ENCODE measurements at places on chromosomes 1 and 21.
A peak's percentile ranks its signal among the peaks of the same experiment; 100 is the strongest.

DNA sequence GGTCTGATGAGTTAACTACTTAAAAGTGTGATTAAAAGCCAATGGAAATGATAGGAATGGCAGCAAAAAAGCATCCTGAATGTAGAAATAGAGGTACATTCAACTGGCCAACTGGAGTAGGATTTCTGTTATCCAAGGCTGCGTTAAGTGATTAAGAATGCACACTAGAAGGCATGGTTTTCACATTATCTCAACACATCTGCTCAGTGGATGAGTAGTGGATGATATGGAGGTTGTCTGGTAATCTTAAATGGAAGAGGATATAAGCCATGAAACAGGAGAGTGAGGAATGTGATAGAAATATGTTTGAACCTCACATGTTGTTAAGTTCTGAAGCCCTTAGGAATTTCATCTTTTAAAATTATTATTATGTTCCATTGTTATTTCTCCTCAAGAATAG, 839.9 kb downstream of the USP25 start:
- no peak for DNase-seq

DNA sequence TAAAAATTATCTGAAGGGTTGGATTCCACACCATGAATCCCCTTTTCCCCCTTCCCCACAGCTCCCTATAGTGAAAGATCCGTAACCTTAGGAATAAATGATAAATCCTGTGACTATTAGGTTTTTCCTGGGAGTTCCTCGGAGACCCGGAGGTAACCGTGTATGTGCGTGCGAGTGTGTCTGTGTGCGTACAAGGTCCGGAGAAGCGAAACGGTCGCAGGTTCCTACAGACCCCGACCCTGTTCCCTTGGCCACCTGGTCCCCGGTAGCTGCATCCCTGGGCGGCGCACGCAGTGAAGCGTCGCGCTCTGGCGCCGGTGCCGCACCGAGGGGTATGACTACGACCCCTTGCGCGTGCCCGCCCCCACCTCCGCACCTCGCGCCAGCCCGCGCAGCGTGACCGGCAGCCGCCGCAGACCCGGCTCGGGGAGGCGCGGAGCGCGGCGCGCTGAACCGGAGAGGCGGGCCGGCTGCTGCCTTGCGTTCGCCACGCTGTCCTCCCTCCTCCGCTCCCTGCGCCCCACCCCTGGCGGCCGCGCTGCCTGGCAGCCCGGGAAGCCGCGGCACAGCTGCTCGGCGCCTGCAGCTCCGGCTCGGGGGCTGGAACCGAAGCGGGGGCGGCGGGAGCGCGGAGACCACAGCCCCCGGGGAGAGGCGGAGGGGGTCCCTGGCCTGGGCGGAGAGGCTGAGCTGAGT, at the start of gene AK5:
Gene AK5, plus strand, starts transcription at position 529 of the 696 bp plus-strand sequence. CDS start 295 bp downstream, outside the sequence.
- no peak for DNase-seq

GRCh38 chr1:179230251-179230650, 774 bp upstream of the ABL2 start:
- no peak for DNase-seq

GRCh38 chr21:15687208-15687607, 42.6 kb upstream of the USP25 start:
- no peak for DNase-seq

DNA sequence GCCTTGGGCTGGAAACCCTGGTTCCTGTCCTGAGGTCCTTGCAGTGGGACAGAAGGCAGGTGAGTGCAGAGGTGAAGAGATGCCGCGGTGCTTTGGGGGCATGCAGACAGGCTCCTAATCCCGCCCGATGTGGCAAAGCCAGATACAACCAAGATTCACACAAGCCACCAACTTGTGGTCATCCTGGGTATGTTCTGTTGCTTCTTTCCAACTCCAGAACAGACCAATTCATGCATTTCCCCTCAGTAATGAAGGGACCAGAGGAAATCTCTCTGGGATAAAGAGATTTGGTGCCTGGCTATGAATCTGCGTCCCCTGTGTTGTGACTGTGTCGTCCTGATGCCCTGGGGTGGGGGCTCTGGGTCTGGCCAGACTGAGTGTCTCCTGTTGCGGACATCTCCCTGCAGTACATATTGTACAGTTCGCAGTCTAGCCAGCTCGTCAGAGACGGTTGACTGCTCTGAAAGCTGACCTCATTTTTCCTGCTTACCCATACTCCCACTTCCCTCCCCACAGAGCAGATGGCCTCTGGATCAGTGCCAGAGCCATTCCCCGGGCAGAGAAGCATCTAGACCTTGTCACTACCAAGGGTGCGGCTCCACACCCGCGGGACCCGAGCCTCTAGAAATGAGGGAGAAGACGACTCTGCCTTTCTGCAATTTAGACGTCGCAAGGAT, 216.3 kb downstream of the KIF26B start:
- peak; percentile 15 for DNase-seq

- no peak for DNase-seq
Observed at GRCh38 chr1:14767075-14767474, 168.6 kb downstream of the KAZN start.

- DNase-seq = no peak
Observed at GRCh38 chr1:108049178-108049819, 84.3 kb upstream of the VAV3 start.

DNA sequence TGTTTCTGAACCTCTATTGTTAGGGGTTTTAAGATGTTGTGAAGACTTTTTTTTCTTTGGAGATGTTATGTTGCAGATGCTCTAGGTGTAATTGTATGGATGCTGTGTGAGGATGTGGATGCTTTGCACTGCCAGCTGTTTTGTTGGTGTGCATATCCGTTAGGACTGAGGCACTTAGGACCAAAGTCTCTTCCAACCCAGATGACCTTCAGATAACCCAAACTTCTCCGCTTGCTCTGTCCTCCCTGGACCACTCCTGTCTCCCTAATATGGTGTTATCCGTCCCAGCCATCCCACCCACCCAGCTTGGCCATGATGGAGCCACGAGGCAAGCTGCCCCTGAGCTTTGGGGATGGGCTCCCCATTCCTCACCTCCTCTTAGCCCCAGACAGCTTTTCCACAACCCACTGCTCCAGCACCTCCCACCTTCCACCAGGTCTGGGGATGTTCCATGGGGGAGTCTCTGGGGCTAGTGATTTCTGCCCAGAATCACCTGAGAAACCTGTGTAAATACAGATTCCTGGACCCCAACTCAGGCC, 5.1 kb upstream of the LEFTY2 start:
- DNase-seq = no peak

DNA sequence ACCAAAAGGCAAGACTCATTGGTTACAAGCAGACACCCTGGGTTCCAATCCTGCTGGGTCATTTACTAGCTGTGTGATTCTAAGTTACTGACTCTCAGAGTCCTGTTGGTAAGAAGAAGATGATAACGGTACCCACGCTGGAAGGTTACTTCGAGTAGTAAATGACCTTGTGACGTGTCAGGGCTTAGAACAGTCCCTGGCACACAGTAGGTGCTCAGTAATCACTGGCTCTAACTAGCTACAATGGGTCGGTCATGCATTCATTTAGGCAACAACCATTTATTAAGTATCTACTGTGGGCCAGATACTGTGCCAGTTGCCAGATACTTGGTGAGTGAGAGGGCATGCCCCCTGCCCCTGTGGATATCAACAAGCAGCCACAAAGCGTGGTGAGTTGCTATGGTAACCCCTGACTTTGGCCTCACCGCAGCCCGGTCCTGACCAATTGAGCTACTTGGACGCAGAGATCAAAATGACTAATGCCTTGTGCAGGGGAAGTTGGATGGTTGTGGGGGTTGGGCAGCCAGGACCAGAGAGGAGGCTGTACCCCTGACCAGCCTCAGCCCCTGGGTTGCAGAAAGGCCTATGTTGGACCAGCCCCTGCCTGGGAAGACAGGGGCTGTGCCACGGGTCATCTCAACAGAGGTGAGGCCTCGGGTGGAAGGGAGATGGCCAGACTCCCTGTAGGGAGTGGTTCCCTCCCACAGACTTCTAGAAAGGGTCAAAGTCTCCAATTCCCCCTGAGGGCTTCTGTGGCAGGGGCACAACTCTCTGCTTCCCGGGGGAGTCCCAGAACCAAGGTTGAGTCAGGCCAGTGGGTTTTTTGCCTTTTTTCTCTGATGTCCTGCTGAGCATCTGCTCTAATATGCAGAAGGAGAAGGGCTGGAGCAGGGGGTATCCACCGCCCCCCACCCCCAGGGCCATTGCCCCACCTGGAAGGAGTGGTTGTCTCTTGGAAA, 16.0 kb downstream of the DHRS3 start:
- DNase-seq = peak; percentile 32

- no peak for DNase-seq
Observed at GRCh38 chr1:230798491-230798890, 51.3 kb downstream of the CAPN9 start.

GRCh38 chr1:42456010-42456753, at the start of the genes PPCS and ZMYND12:
Gene PPCS, plus strand, starts transcription at chr1:42456543. Its CDS starts 23 bp downstream, at chr1:42456566.
Gene ZMYND12, minus strand, starts transcription at chr1:42456022. Its CDS starts 25 bp downstream, at chr1:42455997.
- peak; percentile 94 for DNase-seq

GRCh38 chr1:71577451-71578131, 496.8 kb upstream of the ZRANB2 start:
- DNase-seq = no peak

- no peak for DNase-seq
Observed at GRCh38 chr1:99062192-99062591, 57.5 kb upstream of the PLPPR5 start.

GRCh38 chr1:164051782-164052181, 507.2 kb upstream of the PBX1 start:
- DNase-seq = no peak

DNA sequence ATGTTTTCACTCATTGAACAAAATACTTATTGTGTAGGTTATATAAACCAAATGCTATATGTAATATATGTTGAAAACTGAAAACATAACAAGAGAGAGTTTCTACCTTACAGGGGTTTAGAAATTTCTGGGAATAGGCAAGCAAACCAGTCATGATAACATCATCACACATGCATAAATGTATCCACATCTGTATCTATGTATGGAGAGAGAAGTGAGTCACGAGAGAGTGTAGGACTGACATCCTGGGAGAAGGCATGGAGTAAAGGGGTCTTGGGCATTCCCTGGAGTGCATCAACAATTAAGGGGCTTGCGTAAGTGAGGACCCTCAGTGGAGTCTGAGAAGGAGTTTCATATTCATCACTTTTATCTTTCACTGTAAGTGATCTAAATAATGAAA, 65.5 kb downstream of the PCNX2 start:
- DNase-seq = no peak

DNA sequence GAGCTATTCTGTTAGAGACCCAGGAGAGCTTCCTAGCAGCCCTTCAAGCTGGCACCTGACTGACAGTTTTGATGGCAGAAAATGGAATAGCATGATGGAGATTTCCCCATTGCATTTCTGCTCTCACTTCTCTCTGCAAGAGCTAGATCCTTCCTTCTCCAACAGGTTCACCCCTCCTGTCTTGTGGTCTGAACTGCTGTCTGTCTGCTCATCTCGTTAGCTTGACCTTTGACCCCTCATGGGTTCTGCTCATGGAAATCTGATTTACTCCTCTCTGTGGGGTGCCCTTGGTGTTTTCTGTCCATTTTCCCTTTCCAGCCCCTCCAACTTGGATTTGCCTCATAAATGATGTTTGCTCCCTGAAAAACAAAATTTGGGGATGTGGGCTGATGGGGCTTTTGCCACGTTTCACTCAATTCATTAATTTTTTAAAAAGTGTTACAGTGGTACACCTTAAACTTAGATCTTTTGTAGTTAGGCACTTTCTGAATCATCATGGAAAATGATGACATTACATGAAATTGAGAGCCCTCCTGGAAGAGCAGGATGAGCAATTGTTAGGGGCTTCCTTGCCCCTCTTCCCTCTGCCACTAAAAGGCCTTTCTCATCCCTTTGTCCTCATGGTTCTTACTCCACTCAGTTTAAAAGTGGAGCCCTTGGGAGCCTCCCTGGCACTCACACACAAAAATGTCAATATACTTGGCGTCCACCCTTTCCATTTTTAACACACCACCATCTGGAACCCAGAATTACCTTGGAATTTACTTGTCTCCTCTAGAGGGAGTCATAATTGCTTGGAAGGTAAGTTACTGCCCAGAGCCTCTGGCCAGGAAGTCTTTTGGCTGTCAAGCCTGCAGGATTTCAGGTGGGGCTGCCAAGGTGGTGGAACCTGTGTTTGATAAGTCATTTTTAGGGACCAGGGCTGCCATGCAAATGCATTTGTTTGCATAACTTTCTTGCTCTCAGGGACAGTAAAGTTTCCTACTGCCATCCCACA, 31.9 kb upstream of the IL19 start:
- no peak for DNase-seq

DNA sequence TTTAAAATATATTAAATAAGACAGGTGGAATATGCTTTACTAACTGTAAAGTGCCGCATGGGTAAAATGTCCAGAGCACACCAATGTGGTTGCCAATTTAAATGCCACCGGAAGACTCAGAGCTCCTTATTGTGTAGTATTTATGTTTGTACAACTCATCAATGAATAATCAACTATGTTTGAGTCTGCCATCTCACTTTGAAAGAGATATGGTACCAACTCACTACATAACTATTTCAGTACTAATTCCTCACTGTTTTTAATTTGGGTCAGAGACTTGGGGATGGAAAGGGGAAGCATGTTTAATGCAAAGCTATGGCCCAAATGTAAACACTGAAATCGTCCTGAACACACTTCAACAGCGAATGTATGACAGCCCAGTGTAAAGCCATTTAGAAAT, 144.8 kb downstream of the NR5A2 start:
- DNase-seq = no peak

DNA sequence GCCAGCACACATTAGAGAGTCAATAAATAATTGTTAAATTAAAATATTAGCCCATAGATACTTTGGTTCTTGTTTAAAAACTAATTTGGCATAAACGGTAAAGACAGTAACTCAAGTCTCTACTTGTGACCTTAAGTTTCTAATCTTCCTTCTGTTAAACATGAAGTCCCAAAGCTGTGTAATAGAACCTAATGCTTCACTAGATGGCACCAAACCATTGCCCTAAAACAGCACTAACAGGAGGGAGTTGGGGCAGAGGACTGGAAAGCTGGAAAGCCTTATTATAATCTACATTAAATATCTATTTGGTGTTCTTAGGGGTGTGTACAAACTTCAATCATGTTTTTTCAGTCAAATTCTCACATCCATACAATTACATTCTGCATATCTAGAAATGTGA, 176.7 kb downstream of the OLFM3 start:
- DNase-seq = peak; percentile 2

DNA sequence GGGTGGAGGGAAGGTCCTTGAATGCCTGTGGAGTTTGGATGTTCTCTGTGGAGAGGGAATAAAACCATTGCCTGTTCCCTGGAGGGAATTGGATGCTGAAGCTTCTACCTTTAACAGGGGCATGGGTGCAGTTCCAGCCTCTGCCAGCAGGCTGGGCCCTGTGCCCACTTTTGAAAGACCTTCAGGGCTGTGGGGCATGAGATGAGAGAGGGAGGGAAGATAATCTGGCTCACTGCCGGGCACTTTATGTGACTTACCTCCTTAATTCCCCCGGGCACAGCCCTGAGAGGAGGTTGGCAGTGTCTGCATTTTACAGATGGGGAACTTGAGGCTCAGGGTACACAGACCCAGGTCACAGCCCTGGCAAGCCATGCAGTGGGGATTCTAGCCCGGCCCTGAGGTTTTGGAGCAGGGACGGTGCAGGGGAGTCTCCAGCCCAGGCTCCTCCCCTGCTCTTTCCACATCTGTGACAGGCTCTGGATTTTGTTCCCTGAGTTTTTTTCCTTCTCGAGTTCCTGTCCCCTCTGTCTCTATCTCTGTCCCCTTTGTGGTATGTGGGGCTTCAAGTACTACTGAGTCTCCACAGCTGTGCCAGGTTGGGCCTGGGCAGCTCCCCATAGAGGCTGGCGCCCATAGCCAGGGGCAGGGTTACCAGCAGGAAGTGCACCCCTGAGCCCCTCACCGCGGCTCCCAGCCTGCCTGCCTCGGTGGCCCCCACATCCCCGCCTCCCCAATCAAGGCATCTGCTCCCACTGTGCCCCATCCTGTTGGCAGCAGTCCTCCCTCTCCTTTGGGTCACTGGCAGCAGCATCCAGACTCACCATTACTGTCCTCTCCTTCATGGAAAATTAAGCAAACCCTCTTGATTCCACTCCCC, 14.0 kb upstream of the THEMIS2 start:
- DNase-seq = peak; percentile 63

- no peak for DNase-seq
Observed at GRCh38 chr1:154533952-154534844, 24.3 kb downstream of the UBE2Q1 start.
